NCI-H2107 (cell line): ENCODE measurements at places on chromosomes 5 and 9.

DNA sequence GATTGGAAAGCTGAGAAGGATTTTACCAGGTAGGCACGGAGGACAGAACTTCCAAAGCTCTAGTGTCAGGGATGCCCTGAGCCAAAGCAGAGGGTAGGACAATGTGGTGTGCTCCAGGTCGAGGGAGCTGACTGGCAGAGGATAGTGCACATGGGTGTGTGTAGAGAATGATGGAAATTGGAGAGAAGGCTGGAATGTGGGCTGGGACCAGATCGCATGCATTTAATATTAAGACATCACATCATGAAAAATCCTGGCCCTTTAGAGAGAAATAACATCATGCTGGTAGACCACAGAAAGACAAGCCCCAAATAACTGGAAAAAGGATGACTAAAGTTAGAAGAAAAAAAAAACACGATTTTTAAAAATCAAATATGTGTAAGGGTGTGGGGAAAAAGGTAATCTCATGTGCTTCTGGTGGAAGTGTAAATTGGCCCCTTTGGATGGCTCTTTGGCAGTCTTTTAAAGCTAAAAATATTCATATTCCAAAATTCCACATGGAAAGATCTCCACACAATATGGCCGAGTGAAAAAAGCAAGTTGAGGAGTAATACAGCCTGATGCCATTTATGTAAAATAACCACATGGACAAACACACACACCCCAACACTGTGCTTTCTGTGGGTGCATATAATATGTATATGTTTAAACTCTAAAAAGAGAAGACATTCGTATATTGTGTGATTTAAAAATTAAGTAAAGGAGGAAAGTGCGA is 67.0 kb upstream of the TGFBR1 start:
- no peak for DNase-seq

- DNase-seq, result no peak
Measured at GRCh38 chr5:172944741-172945140, 14.5 kb upstream of the RPL26L1 start.

DNA sequence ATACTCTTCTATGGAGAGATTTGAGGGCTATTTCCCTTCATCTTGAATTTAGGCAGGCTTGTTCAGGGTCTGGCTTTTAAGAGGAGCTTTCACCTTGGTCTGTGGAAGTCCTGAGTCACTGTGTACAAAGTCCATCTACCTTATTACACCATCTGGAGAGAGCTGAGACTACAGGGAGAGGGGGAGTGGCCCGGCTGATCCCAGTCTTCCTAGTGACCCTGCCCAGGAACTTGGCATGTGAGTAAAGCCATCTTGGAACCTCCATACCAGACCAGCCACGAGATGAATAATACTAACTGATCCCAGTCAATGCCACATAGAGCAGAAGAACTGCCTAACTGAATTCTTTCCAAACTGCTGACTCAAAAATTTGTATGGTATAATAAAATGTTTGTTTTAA is 8.4 kb upstream of the IL6ST start:
- DNase-seq, result no peak

GRCh38 chr5:159133041-159133741 is 33.5 kb upstream of the EBF1 start:
- peak; percentile 6 for DNase-seq

GRCh38 chr9:22067196-22067595 is 58.1 kb upstream of the CDKN2B start:
- DNase-seq, result no peak

GRCh38 chr5:115460472-115460871 is 84.1 kb downstream of the FEM1C start:
- no peak for DNase-seq

DNA sequence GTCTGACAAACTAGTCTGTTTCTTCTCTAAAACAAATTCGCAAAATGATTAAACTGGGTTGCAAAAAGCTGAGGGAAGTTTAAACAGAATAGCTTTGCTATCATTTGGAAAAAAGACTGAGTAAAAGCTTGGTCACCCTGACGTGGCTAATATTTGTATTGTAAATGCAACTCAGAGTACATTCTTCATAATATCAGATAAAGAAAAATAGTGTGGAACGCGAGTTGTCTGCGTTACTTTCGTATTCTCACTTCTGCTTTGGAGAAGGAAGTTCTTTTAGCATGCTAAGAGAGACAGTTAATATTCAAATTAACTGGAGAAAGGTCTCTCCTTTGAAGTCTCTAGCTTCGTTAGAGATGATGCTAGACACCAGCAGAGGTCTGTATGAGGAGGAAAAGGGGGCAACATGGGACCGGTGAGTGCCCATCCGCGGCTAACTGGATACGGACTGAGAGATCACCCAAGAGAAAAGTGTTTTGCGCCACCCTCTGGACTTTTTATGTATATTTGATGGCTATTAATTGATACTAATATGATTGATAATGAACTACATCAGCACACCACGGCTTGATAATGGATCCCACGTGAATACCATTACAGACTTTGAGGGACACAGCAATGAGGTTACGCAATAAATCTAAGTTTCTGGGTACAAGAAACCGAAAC is 2.9 kb upstream of the CNTRL start:
- no peak for DNase-seq

GRCh38 chr5:32410630-32411029 is 33.9 kb downstream of the ZFR start:
- no peak for DNase-seq

DNA sequence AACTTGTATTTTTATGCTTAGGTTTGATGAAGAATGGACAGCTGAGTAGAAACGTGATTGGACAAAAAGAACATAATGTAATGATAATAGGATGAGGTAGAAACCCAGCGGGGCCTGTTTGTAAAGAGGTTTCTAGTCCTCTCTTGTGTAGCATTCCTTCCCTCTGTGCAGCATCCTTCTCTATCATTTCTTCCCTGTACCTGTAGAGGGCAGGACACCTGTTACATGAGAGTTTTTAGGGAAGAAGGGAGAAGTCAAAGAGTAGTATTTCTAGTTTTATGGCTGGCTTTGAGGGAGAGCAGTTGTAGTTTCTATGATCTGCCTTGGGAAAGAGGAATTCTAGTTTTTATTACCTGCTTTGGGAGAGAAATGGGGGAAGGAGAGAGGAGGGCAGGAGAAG is 162.1 kb upstream of the FST start:
- DNase-seq, result no peak

GRCh38 chr9:2623288-2624050 is 1.9 kb downstream of the VLDLR start:
- no peak for DNase-seq

GRCh38 chr9:124814164-124814535 is 37.2 kb downstream of the OLFML2A start:
- DNase-seq, result no peak
